Stimulated activated naive CD8-positive, alpha-beta T cell treated with anti-CD3 and anti-CD28 coated beads, Interleukin-15, amount 100 ng/mL, for 72 hours (primary cell): ENCODE measurements at places on chromosomes 5 and 9.

DNA sequence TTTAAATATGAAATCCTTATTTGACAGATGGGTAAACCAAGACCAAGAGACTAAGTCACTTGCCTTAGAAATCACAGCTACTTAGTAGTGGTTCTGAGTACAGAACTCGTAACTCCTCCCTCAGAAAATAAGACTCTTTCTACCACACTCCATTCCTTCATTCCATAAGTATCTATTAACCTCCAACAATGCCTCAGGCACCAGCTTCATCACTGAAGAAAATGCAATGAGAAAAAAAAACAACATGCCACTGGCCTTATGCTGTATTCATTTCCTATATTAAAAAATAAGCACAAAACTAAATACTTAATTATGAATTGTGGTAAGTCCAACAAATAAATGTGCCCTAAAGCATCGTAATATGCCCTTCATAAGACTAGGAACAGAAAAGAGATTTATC is 13.5 kb upstream of the FREM1 start:
- no peak for DNase-seq

- no peak for DNase-seq
Observed at GRCh38 chr5:4584982-4585381, 555.1 kb upstream of the ADAMTS16 start.

GRCh38 chr5:21791304-21791703 is 1061.8 kb downstream of the CDH12 start:
- DNase-seq, result no peak

DNA sequence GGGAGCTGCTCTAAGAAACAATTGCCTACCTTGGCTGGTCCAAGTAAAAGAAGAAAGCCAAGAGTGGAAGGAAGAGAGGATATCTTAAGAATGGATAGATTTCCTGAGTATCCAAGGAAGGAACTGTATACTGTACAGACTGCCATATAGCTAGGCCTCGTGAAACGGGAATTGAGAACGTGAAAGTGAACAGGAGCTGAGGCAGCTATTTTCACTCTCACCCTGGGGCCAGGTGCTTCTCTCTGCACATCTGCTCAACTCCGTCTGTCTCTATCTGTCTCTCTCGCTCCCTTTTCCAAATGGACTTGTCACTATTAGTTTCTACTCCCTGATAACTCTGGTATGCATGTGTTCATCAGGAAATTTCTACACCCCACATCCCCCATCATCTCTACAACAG is 35.9 kb upstream of the TESK1 start:
- DNase-seq, result no peak

GRCh38 chr9:34651876-34652601 is at the start of gene IL11RA:
Gene IL11RA, plus strand, starts transcription at chr9:34652185. Its CDS starts 3,033 bp downstream, at chr9:34655218.
- DNase-seq, result peak; percentile 46

DNA sequence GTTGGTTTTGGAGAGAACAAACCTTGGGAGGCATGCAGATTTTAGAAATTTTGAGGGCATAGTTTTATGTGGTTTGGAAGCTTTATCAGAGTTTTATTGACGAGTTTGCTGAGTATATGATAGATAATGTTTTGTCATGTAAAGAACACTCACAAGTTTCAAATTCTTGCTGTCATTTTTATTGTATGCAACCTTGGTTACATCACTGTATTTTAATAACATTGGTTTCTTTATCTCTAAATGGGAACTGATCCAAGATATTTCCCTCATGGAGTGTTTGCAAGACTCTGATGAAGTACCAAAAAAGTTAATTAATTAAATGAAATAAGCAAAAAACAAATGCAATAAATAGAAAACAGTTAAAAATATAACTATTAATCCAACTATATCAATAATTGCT is 170.3 kb downstream of the SMC2 start:
- no peak for DNase-seq

DNA sequence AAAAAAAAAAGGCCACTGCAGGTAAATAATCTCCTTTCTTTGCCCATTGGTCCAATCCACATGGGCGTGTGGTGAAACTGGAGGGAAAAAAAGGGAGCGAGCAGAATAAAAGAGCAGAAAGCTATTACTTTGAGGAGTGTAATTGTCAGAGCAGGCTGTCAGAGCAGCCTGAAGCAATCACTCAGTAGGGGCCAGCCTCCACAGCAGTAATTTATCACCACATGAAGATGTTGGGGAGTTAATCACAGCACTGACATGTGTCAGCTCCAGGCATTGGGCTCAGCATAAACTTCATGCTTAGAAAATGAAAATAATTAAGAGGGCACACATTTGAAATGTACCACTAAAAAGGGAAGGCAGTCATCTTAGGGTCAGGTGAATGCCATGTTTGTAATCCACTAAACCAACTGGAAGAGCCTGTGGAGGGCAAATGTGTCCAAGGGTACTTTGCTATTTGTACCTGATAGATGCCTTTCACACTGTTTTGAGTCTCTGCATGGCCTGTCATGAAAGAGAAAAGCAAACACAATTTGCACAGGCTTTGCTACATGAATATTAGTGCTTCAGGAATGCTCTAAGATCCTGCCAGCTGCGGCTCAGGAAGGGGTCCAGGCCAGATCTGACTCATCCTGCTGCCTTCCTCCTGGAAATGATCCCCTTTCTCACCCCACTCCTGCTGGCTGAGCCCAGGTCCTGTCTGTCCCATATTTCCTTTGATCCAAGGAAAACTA is 2.9 kb upstream of the PTGER4 start:
- DNase-seq, result no peak

DNA sequence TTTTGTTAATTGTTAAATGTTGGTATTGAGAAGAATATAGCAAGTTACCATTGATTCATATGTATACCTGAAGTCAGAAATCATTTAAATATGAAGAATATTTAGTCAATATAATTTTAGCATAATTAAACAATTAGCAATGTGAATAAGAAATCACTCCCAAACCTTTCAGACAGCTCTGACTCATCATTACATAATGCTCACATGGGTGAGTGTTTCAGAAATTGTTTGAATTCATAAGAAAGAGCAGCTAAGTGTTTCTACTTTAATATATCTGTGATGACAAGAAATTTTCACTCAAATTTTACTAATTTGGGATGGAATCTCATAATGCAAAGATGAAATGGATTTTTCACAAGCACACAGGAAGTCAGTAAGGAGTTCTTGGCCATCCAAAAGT is 42.0 kb upstream of the CDC42SE2 start:
- no peak for DNase-seq

GRCh38 chr9:135618866-135619598 is 20.3 kb downstream of the GLT6D1 start:
- DNase-seq, result no peak

DNA sequence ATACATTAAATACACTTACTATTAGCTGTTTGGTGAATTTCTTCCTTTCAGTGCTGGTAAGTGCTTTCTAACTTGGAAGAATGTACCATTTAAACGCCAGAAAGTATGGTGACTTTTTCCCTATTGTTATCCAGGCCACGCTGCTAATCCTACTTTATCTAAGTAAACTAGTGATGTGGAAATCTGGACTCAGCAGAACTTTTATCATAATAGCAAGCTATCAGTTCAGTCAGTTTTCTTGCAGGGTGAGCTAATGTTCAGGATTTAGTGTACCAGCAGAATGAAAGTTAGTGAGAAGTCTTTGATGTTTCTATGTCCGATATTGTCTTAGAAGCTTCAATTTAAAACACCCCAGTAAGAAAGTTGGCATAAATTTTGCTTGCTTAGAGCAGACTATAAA is 72.2 kb downstream of the HSD17B4 start:
- no peak for DNase-seq

DNA sequence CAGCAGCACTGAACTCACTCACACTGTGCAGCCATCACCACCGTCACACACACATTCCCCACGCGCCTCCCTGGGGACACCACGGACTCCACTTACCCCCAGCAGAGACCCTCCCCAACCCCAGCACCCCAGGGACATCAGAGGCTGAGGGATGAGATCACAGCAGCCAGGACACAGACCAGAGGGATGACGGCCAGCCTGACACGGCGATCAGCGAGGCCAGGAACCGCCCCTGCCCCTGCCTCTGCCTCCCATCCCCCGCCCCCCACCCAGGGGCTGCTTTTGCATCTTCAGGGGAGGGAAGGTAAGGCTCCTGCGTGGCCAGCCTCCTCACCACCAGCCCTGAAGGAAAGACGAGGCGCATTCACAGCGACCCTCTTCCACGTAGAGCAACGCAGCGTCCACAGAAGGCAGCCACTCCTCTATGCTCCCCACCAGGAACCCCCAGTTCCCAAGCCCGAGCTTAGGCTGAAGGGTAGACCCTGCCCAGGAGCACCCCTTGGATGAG is 104.5 kb downstream of the VAV2 start:
- no peak for DNase-seq

DNA sequence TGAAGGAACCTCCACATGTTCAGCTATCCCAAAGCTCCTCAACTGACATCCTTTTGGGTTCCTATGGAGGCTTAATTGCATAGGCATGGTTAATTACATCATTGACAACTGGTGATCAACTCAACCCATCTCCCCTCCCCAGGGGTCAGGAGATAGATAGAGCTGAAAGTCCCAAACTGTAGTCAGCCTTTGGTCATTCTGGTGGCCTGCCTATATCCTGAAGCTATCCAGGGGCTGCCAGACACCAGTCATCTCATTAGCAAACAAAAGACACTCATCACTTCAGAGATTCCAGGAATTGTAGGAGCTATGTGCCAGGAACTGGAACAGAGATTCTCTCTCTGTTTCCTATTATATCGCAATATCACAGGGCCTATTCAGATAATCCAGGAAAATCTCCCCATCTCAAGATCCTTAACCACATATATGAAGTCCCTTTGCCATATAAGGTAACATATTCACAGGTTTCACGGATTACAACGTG is 646.5 kb upstream of the GRAMD2B start:
- DNase-seq, result no peak

- no peak for DNase-seq
Observed at GRCh38 chr9:3508521-3509291, 17.1 kb downstream of the RFX3 start.

GRCh38 chr9:134364391-134365114 is 38.3 kb downstream of the RXRA start:
- DNase-seq, result no peak

GRCh38 chr9:115730845-115731244 is 422.7 kb upstream of the PAPPA start:
- DNase-seq, result no peak

DNA sequence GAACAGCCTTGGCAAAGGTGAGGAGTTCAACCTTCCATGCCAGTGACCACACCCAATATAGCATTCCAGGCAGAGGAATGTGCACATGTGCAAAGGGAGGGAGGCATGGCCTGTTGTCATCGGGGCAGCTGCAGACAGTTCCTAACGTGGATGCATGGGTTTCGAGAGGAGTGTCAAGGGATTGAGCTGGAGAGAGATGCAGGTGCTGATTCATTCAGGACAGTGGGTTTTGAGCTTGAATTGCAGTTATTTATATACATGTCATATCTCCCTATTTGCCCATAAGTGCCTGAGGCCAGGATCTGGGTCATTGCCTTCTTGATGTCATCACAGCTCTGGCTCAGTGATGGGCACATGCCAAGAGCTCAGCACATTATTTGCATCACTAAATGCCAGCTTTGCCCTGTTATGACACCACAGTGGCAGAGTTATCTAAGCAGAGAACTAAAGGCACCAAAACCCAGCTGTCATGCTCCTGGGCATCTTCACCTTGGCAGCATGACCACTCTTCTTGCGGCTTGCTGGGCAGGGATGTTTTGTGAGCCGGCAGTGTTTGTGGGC is 278.0 kb downstream of the NTRK2 start:
- DNase-seq, result no peak

GRCh38 chr5:92939428-92939827 is 641.6 kb downstream of the NR2F1-AS1 start:
- no peak for DNase-seq

GRCh38 chr5:81172710-81173109 is 60.4 kb upstream of the CKMT2 start:
- no peak for DNase-seq

- no peak for DNase-seq
Observed at GRCh38 chr9:131447148-131447547, 53.3 kb downstream of the PRRC2B start.

GRCh38 chr5:10335711-10336470 is 17.6 kb upstream of the MARCHF6 start:
- DNase-seq, result no peak

GRCh38 chr9:89642789-89643188 is 38.0 kb downstream of the GADD45G start:
- no peak for DNase-seq

DNA sequence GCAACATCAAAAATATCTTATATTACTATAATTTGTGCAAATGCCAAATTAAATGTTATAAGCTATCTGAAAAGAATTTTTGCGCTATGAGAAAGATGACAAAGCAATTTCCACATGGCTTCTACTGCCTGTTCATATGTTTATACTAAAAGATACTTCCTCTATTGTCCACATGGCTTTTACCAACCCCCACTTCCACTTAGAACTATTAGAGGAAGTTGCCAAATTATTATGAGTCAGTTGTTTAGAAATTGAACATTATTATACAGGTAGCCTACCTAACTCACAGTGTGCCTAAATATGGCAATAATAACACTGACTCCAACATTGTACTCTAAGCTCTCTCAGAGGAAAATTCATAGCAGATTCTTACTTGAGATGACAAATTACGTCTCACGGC is 37.6 kb upstream of the SLC27A6 start:
- DNase-seq, result no peak

DNA sequence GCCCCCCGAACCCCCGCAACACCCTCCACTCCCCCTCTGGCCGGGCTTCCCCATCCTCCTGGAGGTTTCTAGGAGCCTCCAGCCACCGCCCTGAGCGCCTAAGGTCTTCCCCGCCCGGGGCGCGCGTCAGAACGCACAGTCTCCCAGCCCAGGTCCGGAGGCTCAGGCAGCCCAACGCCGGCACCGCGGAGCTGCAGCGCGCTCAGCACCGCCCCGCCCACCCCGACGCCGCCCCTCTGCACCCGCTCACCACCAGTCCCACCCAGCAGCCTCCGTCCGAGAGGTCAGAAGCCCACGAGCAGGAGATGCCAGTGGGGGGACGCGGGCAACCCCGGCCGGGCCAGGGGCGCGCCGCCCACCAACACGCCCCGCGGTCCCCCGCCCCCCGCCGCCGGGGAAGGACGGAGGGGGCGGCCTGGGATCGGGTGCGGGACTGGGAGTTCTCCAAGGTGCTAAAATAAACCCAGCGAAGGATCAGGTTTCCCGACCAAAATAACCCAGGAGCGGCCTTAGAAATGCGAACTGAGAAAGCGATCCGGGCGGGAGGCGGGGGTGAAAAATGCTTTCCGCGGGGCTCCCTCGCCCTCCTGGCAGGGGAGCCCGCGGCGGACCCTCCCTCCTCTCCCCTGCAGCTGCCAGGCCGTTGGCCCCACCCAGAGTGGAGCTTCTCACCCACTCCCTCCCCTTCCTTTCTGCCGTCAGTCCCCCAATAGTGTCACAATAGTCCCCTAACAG is 6.5 kb upstream of the FAM78A start:
- no peak for DNase-seq

DNA sequence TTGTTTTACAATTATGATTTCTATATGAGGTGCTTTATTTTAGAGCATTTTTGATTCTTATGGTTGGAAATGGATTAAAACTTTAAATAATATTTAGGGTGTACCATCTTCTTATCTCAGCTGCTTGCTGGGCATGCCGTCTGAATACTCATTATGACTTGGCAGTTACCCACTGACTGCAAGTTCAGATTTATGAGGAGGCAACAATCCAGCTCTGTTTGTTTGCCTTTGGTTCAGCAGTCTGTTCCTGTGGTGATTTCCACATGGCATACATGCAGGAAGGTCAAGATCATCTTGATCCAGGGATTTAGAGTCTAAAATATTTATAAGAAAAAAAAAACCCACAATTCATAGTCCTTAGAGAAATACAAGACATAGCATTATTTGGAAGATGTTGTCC is 1254.5 kb upstream of the NUDT12 start:
- no peak for DNase-seq

- no peak for DNase-seq
Observed at GRCh38 chr9:101139082-101139481, 110.6 kb downstream of the PLPPR1 start.
